ENCODE measurements at places on chromosomes 16 and 17. TPM values are rescaled to one million over a fixed set of nuclear protein-coding genes. Genes with fewer than 3 reads are reported as not detected.

The CEP295NL gene
- 2.0 TPM for total RNA-seq

DNA sequence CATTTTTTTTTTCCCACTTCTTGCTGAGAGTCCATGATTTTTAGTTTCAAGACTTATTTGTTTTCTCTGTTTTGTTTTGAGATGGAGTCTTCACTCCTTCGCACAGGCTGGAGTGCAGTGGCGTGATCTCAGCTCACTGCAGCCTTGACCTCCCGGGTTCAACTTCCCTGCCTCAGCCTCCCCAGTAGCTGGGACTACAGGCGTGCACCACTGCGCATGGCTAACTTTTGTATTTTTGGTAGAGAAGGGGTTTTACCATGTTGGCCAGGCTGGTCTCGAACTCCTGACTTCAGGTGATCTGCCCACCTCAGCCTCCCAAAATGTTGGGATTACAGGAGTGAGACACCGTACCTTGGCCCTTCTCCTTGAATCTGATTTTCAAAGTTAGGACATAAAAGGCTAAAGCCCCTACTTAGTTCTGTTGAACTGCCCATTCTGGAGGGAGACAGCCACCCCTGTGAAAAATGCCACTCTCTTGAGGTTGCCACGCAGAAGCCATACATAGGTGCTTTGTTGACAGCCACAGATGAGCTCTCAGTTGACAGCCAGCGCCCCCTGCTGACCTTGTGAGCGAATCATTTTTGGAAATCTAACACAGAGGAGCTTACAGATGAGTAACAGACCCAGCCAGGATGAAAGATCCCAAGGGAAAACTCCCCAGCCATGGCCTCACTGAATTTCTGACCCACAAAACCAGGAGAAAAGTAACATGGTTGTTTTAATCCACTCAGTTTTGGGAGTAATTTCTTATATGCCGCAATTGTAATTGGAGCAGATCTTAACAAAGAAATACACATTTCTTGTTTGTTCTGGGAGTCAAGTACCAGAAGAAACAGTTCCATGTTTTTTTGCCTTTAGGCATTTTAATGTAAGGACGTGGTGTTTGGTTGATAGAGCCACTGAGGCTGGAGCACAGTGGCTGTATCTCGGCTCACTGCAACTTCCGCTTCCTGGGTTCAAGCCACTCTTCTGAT lies 38.8 kb downstream of the PKD1L3 start:
- DNase-seq, result peak; percentile 96

The HLF gene
- total RNA-seq, result 30.6 TPM

- no peak for DNase-seq
Measured at GRCh38 chr17:29659155-29659554, 36.4 kb upstream of the CORO6 start.

- DNase-seq, result no peak
Measured at GRCh38 chr16:60170196-60170595, 1436.1 kb upstream of the GOT2 start.

The SHISA9 gene
- 0.30 TPM for total RNA-seq

DNA sequence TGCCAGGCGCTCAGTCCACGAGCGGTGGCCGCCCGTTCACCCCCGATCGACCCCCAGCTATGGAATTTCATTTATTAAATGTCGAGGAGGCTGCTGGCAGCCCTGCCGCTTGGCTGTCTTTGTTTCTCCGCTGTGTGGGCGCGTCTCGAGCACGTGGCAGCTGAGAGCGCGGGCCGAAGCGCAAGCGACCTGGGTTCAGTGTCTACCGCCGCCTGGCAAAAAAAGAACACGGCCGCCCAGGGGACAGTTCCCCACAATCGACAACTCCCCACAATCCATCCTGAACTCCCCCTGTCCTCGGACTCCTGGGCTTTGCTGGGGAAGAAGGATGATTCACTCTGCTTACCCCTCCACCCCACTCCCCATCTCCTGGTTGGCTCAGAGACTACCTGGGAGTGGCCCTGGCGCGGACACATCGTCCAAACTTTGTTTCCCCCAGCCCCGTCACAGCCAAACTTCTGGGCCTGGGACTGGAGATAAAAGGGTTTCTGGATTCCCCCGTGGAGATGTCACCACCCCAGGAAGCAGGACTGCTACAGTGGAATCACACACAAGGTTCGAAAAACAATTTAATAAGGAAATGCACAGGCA lies 1.7 kb upstream of the ANKRD13B start:
- DNase-seq, result peak; percentile 46

The HS3ST3B1 gene
- 30.1 TPM for total RNA-seq

- no peak for DNase-seq
Measured at GRCh38 chr17:29303386-29303785, 9.4 kb upstream of the NUFIP2 start.

- DNase-seq, result no peak
Measured at GRCh38 chr17:17096438-17097178, 54.4 kb downstream of the MPRIP start.

DNA sequence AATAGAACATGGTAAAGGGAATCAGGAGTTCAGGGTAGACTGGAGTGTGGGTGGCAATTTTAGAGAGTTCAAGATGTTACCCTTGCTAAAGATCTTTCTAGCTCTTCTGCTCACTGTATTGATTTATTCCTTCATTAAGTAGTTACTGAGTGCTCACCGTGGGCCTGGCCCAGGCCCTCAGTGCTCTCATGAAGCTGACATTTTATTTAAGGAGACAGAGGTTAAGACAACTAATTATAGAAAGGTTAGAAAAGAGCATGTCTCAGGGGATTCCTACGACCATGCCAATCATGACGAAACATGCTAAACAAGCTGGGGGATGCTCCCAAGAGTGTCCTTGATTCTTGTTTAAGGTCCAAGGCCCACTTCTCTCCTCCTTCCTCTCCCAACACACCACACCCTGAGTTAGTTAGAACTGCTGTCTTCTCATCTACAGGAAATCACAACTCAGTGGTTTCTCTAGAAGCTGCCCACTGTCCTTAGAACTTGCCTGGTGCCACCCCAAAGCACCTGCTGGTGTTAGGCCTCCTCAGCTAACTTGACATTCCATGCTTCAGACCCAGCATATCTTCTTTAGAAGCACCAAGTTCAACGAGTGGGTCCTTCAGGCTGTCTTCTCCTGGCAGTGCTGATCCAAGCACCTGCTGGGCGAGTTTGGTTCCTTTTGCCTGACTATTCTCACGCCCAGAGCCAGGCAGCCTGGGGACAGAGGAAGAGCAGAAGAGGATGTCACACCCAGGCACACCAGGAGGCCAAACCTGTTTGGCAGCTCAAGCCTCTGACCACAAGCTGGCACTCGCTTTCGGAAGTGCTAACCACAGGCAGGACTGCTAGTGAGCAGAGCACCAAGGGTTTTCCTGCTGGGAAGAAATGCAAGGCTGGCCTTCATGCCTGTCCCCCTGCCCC lies 79.0 kb downstream of the GAS7 start:
- peak; percentile 80 for DNase-seq

- no peak for DNase-seq
Measured at GRCh38 chr17:44940317-44940716, 7.3 kb downstream of the KIF18B start.

GRCh38 chr16:4345836-4346781 lies 5.0 kb downstream of the PAM16 start:
- no peak for DNase-seq

The HOXB8 gene
- not detected for total RNA-seq

The RASL10B gene
- 0.66 TPM for total RNA-seq
